ENCODE measurements at places on chromosomes 11 and 22.

DNA sequence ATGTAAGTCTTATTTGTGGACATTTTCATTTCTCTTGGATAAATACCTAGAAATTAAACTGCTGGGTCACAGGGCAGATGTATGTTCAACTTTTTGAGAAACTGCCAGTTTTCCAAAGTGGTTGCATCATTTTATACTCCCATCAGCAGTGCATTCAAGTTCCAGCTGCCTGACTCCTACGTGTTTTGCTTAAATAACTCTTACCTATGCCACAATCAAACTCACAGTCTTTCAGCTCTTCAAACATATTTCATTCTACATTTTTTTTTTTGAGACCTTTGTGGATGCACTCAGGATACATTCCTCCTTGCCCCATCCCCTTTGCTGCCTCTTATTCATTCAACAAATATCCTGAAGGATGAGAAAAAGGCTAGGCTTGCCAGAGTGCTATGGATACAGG lies 9.2 kb downstream of the TCF20 start:
- ATAC-seq = no peak

GRCh38 chr11:33949252-33949913 lies 57.5 kb upstream of the LMO2 start:
- no peak for ATAC-seq

- no peak for ATAC-seq
These were observed 15.9 kb downstream of the CRELD2 start for GRCh38 chr22:49934160-49934890.

DNA sequence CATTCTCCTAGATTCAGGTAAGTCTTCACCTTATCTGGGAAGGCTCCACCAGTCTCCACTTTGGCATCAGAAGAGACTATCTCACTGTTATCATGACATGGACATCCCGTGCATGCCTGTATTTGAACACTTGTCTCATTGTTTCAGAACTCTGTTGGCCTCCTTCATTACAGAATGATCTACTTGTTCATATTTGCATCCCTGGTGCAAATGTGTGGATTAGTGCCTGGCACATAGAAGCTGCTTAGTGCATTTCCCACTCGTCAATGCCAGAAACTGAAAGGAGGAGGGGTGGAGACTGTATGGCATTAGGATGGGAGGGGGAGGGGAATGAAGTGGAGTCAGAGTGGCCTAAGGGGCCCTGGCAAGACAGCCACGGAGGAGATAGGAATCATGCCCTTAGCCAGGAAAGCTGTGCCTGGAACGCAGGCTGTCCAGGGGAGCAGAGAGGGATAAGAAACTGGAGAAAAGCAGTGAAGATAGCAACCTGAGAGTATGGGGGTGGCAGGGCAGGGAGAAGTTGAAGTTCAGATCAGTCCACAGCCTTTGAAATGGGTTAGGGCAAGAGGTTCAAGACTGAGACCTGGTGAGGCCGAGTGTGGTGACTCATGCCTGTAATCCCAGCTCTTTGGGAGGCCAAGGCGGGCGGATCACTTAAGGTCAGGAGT lies 53.8 kb upstream of the CAPRIN1 start:
- ATAC-seq = no peak

GRCh38 chr22:19843107-19843856 lies 11.4 kb downstream of the GNB1L start:
- ATAC-seq = no peak

GRCh38 chr11:17403980-17404759 lies 15.7 kb upstream of the KCNJ11 start:
- ATAC-seq = no peak

- ATAC-seq = no peak
These were observed 214.3 kb downstream of the LRRC4C start for GRCh38 chr11:41245184-41245583.

- no peak for ATAC-seq
These were observed 30.8 kb upstream of the PICK1 start for GRCh38 chr22:38026130-38027111.

DNA sequence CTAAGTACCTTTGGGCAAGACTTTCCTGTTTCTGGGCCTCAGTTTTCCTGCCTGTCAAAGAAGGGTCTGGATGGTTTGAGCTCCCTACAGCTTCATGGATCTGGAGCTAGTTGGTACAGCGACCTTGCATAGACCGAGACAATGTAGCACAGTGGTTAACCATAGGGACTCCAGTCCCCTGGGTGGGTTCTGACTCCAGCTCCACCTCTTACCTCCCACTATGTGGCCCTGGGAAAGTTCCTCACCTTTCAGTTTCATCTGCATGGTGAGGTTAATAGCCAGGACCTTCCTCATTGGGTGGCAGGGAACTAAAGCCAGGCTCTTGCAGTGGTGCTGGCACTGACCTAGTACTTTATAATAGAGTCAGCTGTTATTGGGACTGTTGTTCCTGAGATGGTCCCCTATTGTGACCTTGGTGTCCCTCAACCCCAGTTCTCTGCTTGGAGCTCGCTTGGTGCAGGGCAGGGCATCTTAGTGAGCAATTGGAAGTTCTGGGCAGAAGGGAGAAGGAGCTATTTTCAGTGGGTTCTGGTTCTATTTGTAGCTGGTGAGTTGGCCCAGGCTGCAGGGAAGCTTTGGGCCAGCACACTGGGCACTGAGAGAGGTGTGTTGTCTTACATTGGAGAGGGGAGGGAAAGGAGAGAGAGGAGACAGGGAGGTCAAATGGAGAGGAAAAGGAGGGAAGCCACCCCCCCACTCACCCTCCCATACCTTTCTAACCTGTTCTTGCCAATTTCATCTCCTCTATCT lies 10.7 kb upstream of the MTMR3 start:
- ATAC-seq = no peak

DNA sequence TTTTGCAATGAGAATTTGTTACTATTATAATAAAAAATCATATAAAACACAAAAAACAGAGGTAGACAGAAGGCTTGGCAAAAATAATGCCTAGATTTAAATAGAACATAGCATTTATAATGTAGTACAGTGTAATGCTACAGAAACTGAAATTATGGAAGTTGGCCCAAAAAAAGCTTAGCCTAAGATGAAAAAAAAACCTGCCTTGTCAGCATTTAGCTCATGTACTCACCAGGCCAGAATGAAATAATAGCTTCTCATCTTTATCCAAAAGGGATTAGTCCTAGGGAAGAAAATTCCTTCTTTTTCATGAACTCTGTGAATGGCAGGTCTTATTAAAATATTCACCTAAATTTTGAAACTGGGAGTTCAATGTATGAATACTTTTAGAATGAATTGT lies 951.1 kb downstream of the LRRC4C start:
- no peak for ATAC-seq

GRCh38 chr11:45110562-45110961 lies 35.9 kb upstream of the PRDM11 start:
- peak; percentile 51 for ATAC-seq

DNA sequence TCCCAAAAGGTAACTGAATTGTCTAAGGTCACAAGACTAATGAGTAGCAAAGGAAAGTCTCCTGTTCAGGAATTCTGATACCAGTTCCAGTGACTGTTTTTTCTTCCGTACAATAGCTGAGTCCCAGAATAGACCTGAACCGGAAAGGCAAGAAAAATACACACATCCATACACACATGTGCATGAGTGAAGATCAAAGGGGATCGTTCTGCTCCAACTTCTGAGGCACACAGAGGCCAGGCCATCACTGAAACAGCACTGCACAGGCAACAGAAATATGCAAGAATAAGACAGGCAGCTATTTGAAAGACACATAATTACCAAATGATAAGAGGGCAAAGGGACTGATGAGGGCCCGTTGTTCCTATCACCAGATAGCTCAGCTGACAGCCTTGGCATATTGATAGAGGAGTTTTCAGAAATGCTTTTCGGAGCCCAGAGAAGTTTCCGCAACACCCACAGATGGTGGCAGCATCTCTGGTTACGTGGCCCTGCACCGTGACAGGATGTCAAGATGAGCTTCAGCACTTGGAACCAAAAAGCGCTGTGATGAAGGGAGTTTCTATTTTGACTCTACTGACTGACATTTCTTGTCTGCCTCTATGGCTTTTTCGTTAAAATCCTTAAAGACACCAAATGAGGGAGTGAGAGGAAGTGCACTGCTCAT lies 280.6 kb downstream of the LARGE1 start:
- no peak for ATAC-seq

DNA sequence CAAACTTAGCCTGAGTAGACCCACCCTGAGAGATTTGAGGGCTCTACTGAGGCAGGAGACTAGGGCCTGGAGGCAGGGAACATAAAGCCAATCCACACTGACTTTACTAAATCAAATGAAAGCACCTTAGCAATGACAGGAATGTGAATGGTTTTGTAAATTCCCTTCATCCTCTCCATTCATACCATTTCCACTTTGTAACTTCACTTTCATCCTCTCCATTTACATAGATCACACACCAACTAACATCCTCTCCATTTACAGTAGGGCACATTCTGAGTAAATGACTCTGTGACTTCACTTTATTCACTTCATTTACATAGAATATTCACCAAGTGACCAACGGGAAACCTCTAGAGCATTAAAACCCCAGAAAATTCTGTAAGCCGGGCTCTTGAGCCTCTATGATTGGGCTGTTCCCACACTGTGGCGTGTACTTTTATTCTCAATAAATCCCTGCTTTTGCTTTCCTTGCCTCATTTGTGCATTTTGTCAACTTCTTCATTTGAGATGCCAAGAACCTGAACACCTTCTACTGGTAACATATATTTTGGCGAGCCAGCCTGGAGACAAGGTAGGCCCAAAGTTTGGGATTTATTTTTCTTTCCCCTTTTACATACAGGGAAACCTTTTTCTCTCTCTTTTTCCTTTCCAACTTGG lies 82.9 kb downstream of the PIWIL4 start:
- no peak for ATAC-seq

- ATAC-seq = no peak
These were observed 19.9 kb upstream of the USP47 start for GRCh38 chr11:11821899-11822298.

DNA sequence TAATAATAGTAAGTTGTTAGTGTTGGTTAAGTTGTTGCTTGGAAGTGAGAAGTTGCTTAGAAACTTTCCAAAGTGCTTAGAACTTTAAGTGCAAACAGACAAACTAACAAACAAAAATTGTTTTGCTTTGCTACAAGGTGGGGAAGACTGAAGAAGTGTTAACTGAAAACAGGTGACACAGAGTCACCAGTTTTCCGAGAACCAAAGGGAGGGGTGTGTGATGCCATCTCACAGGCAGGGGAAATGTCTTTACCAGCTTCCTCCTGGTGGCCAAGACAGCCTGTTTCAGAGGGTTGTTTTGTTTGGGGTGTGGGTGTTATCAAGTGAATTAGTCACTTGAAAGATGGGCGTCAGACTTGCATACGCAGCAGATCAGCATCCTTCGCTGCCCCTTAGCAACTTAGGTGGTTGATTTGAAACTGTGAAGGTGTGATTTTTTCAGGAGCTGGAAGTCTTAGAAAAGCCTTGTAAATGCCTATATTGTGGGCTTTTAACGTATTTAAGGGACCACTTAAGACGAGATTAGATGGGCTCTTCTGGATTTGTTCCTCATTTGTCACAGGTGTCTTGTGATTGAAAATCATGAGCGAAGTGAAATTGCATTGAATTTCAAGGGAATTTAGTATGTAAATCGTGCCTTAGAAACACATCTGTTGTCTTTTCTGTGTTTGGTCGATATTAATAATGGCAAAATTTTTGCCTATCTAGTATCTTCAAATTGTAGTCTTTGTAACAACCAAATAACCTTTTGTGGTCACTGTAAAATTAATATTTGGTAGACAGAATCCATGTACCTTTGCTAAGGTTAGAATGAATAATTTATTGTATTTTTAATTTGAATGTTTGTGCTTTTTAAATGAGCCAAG lies 2.7 kb downstream of the NEAT1 start:
- ATAC-seq = peak; percentile 52

GRCh38 chr11:131694526-131695424 lies 324.4 kb downstream of the NTM start:
- peak; percentile 51 for ATAC-seq

DNA sequence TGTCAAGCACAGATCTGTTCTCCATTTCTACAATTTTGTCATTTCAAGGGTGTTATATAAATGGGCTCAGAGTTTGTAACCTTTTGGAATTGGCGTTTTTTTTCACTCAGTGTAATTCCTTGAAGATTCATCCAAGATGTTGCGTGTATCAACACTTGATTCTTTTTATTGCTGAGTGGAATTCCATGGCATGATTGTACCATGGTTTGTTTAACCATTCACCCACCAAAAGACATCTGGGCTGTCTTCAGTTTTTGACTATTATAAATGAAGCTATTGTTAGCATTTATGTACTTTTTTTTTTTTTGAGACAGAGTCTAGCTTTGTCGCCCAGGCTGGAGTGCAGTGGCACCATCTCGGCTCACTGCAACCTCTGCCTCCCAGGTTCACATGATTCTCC lies 2.9 kb downstream of the OOSP1 start:
- no peak for ATAC-seq

Measured in activated CD4-positive, CD25-positive, alpha-beta regulatory T cell treated with anti-CD3 and anti-CD28 coated beads, Interleukin-2, amount 50 U/mL, for 24 hours (primary cell).